ENCODE measurements at places on chromosomes 3 and 15. TPM values are rescaled to one million over a fixed set of nuclear protein-coding genes. Genes with fewer than 3 reads are reported as not detected.

DNA sequence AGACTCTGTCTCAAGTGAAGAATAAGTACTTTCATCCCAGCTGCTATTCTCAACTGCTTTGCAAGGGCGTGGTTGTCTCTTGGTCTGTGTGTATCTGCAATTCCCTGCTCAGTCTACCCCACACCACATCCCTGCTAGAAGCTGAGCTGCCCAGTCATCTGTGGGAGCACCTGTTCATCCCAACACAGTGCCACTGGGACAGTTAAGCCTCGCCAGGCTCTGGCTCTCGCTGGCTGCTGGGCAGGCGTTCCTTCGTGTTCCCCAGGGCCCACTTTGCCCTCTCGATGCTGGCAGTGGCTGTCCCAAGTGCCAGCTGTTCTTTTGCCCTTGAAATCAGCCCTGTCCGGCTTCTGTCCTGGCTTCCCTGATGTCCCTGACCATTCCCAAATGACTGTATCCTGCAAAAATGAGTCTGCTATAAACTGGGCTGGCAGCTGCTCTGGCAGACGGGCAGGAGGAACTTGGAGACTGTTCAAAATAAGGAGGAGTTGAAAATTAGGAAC lies 91.6 kb upstream of the KLHL25 start:
- no peak for DNase-seq

DNA sequence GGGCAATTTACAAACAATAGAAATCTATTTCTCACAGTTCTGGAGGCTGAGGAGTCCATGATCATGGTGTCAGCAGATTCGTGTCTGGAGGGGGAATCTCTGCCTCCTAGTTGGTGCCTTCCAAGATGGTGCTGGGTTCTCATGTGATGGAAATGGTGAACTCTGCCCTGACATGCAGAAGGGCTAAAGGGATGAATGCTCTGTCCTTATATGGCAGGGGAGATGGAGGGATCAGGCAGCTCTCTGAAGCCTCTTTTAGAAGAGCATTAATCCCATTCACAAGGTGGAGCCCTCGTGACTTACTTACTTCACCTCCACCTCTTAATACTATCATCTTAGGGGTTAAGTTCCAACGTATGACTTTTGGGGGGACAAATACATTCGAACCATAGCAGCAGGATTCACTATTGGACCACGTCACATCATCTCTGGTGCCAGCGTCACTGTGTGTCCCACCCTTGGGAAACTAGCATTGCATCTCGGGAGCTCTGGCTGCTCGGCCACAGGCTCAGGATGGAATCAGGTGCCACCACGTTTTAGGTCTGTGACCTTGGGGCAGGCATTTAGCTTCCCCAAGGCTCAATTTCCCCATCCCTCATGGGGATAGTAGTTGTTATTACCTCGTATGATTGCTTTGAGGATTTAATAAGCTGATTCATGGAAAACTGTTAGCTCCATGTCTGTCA lies 53.0 kb downstream of the SV2B start:
- DNase-seq, result no peak

DNA sequence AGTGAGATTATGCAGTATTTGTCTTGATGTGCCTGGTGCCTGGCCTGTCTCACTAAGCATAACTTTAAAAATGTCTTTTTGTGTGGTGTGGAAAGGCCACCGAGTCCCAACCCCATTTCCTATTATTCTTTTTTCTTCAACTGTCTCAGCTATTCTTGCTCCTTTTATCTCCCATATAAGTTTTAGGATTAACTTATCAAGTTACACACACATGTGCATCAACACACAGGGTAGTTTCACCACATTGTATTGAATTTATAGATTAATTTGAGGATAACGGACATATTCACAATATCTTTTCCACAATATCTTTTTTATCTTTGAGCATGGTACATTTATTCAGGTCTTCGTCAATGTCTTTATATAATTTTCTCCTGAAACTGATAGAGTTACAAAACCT lies 127.6 kb downstream of the RYR3 start:
- DNase-seq, result no peak

Gene SLC12A1
- not detected for total RNA-seq

DNA sequence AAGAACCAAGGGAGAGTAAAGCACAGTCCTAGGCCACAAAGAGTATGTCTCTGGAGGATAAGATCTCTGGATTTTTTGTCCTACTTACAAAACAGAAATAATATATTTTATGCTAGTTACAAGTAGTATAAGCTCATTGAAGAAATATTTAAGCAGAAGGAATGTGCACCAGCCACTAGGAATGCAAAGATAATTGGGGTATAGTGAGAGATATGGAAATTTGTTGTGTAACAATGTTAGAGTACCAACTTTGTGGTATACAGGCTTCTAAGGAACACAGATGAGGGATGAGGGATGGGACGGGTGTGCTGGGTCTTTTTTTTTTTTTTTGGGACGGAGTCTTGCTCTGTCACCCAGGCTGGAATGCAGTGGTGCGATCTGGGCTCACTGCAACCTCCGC lies 26.5 kb downstream of the AKAP13 start:
- no peak for DNase-seq

Gene CD276
- total RNA-seq, result 84.1 TPM

GRCh38 chr15:47964229-47964628 lies 156.6 kb upstream of the SLC24A5 start:
- no peak for DNase-seq

DNA sequence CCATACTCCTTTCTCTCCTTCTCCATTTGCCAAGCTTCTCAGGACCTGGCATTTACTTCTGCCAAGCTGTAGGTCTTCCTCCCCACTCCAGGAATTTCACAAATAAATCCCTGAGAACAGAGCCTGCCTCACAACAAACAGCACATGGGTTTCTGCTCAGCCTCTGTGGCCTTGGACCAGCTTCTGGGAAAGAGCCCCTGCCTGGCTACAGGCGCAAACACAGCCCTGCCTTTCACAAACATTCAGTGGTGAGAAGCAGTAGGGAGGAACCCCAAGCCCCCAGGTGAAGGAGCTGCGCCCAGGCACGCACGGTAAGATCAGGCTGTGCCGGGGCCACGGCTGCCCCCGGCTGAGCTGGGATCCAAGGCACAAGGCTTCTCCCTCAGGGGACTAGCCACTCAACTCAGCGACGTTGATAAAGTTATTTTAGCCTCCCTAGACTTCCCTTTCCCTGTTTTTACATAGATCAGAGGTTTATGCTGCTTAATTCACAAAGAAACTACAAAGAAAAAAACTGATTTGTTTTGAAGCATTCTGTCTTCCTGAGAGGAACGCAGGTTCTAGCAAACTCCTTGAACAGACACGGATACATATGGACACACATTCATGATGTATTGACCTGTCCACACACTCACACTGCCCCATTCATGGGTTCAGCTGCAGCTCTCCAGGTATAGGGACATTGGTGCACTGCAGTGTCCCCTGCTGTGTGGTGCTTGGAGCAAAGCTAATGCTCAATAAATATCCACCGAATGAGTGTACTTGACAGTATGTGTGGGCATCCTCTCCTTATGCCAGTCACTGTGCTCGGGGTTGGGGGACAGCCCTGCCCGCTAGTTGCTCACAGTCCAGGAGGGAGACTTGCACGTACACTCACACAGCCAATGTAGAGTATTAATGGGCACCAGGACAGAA lies 25.4 kb downstream of the HES1 start:
- DNase-seq, result peak; percentile 75

DNA sequence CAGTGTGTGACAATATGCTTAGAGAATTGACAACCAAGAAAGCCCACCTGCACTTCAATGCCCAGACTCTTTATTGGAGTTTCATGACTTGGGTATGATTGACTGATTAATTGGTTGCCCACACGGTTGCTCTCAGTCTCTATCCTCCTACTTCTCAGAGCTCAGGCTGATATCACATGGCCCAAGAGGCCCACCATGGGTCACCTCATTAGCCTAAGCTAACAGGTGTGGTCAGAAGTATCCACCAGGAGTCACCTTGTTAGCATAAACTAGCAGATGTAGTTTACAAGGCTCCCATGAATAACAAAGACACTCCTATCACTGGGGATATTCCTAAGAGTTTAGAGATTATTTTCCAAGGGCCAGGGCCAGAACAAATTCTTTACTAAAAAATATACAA lies 120.2 kb upstream of the MBNL1 start:
- no peak for DNase-seq

DNA sequence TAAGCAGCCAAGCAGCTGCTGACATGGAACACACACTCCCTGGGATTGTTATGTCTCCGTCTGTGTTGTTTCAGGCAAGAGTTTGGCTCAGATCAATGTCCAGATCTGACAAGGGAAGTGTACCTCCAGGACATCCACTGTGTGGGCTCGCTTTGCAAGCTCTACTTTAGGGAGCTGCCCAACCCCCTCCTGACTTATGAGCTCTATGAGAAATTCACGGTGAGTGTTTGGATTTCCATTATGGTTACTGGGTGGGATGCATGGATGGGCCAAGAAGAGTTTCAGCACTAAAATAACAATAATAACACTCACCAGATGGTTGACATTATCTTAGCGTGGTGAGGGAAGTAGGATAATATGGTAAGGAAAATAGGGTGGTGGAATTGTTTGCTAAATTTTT lies 74.1 kb downstream of the ARHGAP31 start:
- DNase-seq, result no peak

DNA sequence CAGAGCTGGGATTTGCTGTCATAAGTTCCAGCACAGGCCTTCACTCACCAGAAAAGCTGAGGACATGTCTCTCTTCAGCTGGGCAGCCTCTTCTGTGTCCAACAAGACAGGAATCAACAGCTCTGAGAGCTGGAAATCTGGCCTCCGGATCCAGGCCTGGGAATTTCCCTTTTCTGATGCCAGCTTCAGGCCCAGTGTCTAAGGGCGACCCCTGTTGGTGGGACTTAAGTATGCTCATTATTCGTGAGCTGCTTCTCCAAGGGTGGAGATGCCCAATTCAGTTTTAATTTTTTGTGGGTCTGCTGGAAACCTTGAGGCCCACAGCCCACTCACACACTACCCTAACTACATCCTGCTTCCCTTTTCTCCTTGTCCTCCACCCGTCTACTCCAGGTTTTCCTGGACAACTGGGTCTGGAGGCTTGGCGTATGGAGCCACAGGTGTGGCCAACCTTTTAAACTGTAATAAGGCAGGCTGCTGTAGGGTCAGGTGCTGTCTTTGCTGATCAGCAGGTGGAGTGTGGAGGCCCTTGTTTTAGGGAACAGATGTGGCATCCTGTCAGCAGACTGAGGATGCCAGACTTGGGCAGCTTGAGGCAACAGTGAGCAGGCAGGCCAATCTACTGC lies 2.6 kb upstream of the CEMIP start:
- peak; percentile 89 for DNase-seq

Gene CX3CR1
- not detected for total RNA-seq

Gene ARPP19
- total RNA-seq, result 57.3 TPM

Gene PRR20G
- not detected for total RNA-seq

Gene CDV3
- total RNA-seq, result 79.6 TPM

Gene PDZRN3
- 5.6 TPM for total RNA-seq

Gene CCDC33
- total RNA-seq, result 9.9 TPM

Gene SAMD7
- not detected for total RNA-seq

DNA sequence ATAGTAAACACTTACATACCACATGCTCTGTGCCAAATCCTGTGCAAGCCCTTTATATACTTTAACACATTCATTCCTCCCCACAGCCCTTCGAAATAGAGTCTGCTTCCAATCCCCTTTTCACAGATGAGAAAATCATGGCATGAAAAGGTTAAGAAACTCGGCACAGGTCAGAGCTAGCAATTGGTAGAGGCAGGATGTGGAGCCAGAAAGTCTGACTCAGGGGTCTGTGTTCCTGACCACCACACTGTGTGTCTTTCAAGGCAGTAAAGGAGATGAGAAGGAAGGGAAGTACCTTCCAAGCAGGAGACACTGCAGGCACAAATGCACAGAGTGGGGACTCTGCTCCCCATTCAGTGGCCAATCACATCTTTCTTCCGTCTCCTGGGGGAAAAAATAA lies 61.1 kb downstream of the SCN11A start:
- no peak for DNase-seq

GRCh38 chr15:56102441-56102840 lies 109.0 kb upstream of the NEDD4 start:
- no peak for DNase-seq

DNA sequence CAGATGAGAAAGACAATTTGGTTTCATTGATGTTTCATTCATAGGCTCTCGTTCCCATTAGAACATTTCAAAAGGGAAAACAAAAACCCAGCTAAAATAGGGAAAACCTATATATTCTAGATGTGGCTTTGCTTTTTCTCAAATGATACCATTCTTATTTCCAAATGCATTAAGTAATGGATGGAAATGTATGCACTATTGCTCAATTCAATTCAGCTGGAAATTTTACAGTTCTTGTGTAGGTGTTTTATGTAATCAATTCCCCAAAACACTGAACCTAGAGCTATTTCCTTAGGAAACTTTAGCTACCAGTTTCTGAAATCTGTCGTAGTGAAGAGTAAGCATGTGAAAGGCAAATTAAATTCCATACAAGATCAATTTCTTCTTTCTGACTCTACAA lies 11.7 kb downstream of the IL1RAP start:
- DNase-seq, result no peak

DNA sequence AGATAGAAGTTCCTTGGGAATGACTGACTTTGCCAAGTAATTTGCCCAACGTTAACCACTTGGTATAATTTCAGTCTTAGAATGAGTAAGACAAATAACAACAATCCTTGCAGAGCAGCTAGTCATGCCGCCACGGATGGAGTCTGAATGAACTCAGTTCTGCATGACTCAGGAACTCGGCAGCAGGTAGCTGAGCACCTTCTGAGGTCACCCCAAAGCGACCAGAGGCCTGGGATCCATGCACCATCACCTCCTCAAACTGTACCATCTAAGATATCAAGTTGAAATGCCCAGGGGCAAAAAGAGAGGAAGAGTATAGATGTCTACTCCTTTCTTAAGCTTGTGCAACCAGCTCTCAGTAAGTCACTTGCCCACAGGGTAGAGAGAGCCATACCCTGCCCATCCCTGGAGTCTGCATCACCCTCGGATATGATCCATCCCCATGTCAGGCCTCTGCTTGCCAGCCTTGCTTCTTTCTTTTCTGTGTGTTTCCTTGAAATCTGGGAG lies 8.5 kb upstream of the CDCP1 start:
- DNase-seq, result no peak

- peak; percentile 60 for DNase-seq
Observed at GRCh38 chr3:52670621-52671521, 14.8 kb downstream of the PBRM1 start.

Gene DCP1A
- total RNA-seq, result 7.3 TPM

Gene EXD1
- total RNA-seq, result not detected

GRCh38 chr15:70201425-70201775 lies 103.7 kb upstream of the TLE3 start:
- DNase-seq, result no peak

- DNase-seq, result no peak
Observed at GRCh38 chr3:56355570-56356185, 112.6 kb downstream of the ERC2 start.

Data from HT-29 (cell line).